ENCODE measurements at places on chromosomes 3 and 15.

DNA sequence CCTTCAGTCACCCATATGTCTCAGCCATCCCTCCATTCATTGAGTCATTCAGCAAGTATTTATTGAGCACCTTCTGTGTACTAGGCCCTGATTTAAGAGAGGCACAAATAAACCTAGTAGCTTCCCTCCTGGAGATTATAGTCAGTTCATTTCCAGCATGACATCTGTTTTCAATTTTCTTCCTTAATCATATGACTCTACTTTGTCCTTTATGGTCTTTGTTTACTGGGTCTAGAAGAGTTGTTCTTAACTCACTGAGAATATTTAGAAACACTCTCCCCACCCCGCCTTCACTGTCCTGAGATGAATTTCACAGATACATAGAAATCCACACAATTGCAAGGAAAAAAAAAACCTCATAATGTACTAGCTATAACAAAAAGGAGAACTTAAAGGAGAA lies 44.8 kb upstream of the ADAMTS9 start:
- DNase-seq = no peak

- DNase-seq = no peak
Observed at GRCh38 chr3:30225021-30225420, 381.4 kb upstream of the TGFBR2 start.

- no peak for DNase-seq
Observed at GRCh38 chr3:27127195-27127594, 242.0 kb downstream of the NEK10 start.

GRCh38 chr3:71111784-71112440 lies 471.6 kb downstream of the FOXP1 start:
- no peak for DNase-seq

DNA sequence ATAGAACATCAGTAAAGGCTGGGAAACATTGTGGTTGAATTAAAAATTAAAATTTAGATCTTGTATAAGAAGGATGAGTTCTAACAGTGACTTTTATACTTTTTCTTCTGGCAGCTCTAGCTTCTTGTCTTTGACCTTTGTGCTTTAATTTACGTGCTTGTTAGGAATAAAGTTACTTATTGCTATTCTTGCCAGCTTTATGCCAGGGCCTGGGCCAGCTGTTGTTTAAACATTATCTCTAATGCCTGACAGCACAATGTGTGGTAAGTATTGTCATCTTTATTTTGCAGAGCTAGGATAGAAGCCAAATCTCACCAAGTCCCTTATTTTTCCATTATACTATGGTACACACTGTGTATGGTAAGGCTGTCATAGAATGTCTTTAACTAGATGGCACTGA lies 766.7 kb upstream of the GOLIM4 start:
- no peak for DNase-seq

- DNase-seq = no peak
Observed at GRCh38 chr3:117254985-117255384, 545.4 kb downstream of the TUSC7 start.

GRCh38 chr3:156792945-156793344 lies 33.2 kb upstream of the LEKR1 start:
- DNase-seq = no peak

- DNase-seq = no peak
Observed at GRCh38 chr3:100265016-100265415, 4.2 kb downstream of the TBC1D23 start.

- DNase-seq = no peak
Observed at GRCh38 chr3:66572090-66572675, 71.4 kb upstream of the LRIG1 start.

DNA sequence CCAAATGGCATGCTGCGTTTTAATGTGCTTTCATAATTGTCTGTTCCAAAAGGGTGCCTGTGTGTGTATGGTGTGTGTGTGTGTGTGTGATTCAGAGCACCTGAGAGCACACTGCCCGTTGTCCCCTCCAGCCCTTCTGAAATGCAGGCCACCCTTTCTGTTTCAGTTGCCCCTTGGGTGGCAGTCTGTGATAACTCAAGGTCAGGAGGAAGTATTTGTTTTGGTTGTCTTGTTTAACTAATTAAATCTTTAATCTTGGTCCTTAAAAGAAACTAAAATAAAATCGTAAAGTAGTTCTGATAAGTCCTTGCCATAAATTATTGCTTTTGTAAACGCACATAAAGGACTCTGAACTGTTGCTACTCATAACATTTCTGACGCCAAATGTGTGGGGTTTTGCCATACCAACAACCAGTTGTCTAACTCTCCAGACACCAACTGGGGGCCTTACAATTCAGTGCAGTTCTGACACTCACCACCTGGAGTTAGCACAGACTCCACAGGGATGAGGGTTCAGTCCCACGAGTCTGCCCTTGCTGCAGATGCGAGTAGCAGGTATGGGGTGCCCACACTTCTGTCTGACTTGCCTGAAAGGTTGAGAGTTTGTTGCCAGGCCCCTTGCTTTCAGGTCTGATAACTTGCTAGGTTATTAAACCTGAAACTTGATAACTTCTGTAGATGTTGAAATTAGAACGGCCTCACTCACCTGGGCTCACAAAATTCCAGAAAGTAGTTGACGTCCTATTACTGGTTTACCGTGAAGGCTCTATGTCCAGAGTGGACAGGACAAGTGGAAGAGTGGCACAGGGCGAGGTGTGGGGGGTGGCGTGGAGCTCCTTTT lies 157.3 kb downstream of the IGF1R start:
- no peak for DNase-seq

- no peak for DNase-seq
Observed at GRCh38 chr3:8980756-8981257, 17.5 kb upstream of the RAD18 start.

All from stimulated activated CD4-positive, alpha-beta T cell treated with anti-CD3 and anti-CD28 coated beads, Interleukin-2, amount 100 ng/mL, for 4 hours (primary cell).